Stimulated activated CD4-positive, alpha-beta T cell treated with anti-CD3 and anti-CD28 coated beads, TNF-alpha, amount 100 ng/mL, for 4 hours (primary cell): ENCODE measurements at places on chromosomes 16 and 17.

- no peak for DNase-seq
Measured at GRCh38 chr17:73142872-73143381, 21.9 kb upstream of the SSTR2 start.

DNA sequence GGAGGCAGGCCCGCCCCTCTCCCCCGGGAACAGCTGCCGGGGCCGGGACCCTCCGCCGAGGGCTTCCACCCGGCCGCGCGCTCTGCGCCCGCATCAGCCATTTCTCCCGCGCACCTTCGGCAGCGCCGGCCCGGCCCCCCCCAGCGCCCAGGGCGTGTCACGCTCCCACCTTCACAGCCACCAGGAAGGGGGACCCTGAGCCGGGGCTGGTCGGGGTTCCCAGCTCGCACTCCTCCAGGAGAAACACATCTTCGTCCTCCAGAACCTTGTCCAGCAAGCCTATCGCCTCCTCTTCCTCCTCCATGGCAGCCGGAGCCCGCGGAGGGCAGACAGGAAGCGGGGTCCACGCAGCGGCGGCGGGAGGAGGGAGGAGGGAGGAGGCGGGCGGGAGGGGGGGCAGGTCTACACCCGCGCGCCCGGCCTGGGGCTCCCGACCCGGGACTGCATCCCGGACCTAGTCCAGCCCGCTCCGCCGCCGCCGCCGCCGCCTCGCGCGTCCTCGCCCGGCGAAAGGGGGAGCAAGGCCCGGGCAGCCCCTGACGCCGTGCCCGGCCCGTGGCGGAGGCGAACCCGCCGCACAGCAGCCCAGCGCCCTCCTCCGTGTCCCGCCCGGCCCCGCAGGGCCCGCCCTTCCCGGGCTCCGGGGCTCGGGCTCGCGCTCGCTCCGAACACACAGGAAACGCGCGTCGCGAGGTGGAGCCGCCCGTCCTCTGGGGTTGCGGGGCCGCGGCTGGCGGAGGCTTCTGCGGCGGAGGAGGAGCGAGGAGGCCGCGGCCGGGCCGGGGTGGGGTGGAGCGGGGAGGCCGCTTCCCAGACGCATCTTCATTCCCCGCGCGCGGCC lies 70.8 kb downstream of the ABR start:
- peak; percentile 34 for DNase-seq

DNA sequence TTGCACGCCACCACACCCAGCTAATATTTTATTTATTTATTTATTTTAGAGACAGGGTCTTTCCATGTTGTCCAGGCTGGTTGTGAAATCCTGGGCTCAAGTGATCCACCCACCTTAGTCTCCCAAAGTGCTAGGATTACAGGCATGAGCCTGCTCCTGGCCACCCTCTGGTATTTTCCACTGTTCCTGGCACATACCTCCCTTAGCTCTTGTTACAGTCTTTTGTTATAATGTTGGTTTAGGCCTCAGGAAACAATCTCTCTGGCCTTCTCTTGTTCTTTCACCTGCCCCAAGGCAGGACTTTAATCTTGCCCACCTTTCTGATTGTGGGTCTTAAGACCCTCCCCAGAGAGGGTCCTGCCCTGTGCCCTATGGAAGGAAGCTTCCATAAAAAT lies 3.6 kb upstream of the CYTH1 start:
- no peak for DNase-seq

DNA sequence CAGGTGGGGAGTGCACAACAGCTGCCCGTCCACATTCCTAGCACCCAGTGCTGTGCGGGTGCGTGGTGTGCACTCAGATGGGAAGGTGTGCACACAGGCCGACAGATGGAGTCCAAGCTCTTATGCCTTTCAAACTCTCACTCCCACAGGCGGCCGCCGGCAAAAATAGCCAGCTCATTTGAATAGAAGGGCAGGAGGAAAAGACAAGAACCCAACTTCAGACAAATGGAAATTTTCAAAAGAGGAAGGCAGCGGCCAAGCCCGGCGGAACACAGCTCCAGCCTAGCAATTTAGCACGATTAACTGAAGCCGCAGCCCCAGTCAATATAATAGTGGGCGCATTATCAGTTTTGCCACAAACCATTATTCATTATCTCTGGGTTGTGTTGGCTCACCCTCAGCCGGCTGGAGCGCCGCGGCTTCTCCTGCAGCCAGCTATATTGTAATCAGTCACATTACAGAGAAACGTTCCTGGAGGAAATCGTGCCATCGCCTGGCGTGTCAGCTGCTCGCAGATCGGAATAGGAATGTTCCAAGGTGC lies 103.9 kb upstream of the SEC14L1 start:
- DNase-seq, result no peak

GRCh38 chr16:84062734-84063640 lies 20.4 kb upstream of the SLC38A8 start:
- DNase-seq, result peak; percentile 38

DNA sequence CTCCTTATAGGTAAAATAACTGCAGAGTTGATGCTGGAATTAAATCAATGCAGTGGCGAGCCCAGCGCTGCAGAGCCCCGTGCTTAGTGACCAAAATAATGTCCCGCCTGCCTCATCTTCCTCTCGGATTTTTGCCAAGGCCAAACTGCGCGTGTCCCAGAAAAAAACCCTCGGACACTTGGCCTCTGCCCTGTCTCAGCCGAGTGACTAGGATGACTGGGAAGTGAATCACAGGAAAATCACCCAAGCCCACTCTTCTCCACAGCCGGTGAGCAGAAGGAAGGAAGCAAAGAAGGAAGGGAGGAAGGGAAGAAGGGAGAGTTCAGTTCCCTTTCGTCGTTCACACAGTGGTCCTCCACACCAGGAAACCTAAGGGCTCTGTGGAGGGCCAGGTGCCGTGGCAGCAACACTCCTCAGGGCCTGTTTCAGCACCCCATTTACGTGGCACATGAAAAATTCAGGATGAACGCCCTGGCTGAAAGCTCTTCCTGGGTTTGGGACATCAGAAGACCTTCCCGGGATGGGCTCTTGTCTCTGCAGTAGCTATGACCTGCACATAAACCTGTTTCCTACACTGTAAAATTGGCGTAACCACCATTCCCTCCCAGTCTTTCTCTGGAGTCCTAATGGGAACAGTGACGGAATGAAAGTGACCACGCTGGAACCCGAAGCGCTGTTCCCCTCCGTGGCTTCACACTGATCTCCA lies 25.4 kb upstream of the HOXB13 start:
- DNase-seq, result no peak

DNA sequence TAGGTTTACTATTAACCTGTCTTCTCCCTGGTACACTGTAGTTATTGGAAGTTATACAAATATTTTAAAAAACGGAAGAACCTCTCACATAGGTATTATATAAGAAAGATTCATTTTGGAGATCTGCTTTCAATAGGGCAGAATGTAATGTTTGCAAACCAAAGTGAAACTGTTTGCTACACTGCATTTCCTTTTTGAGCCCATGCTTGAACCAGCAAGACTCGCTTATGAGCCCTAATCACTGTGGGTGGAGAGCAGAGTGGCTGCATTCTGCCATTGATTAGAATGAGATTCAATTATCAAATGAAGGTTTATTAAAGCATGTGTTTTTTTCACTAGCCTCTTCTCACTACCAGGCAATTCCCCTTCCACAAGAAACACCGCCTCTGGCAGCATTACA lies 589.7 kb downstream of the CDH11 start:
- no peak for DNase-seq

GRCh38 chr17:9291912-9292560 lies 270.7 kb downstream of the NTN1 start:
- DNase-seq, result no peak

DNA sequence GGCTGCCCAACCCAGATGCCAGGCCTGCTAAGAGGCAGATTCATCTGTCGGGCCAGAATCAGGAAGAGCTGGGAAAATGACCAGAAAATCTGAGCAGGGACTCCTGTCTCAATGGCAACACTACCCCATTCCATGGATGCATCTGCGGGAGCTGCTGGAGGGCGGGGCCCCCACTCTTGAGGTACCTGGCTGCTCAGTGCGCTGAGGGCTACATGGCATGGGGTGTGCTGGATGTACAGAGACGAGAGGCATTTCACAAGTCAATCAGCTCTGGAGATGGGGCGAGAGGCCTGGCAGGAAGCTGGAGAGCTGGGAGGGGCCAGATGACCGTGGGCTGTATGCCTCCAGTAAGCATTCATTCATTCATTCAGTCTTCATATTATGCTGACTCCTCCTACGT lies 6.4 kb downstream of the SDK2 start:
- no peak for DNase-seq

GRCh38 chr17:49741009-49741691 lies 22.8 kb downstream of the FAM117A start:
- no peak for DNase-seq

- no peak for DNase-seq
Measured at GRCh38 chr17:67127925-67128324, 83.6 kb downstream of the CACNG1 start.

DNA sequence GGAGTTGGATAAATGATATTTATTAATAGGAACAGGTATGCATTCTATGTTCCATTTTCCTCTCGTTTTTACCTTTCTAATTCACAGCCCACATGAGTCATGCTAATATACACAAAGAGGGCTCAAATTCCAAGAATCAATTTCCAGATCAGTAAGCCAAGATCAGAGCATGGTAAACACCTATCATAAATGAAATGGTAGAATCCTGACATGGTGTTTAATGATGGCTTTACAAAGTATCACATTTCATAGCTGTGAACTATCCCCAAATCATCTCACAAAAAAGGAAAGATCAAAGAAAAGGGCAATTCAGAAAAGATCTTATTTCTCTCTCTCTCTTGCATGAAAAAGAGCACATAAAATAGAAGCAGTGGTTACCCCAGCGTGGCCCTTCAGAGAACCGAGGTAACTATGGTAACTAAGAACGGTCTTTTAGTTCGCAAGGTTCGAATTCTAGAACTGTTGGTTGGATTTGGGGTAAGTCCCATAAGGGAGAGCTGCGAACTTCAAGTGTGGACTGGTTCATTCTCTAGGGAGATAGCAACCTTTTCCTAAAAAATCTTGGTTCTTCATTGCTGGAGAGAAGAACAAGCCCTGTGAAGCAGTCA lies 73.0 kb downstream of the MARCHF10 start:
- no peak for DNase-seq
